Substantia nigra (tissue), 51 donors: ENCODE measurements at places on chromosomes 13 and 19.

DNA sequence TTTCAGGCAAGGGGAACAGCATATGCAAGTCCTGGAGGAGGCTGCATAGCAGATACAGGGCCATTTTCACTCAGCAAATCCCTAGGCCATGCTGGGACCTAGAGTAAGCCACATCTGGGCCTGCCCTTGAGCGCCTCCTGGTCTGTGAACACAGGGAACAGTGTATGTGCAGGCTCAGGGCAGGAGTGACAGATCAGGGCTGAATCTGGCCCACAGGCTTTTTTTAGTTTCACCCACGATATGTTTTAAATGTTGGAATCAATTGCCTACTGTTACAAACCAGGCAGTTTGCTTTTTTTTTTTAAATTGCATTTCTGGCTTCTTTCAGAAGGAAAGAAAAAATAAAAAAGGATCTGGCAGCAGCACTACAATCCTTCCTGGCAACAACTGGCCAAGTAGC, 1.5 kb upstream of the TMEM145 start:
- no peak for DNase-seq

- no peak for DNase-seq
These were observed 11.5 kb downstream of the GPR183 start for GRCh38 chr13:99295488-99296252.

DNA sequence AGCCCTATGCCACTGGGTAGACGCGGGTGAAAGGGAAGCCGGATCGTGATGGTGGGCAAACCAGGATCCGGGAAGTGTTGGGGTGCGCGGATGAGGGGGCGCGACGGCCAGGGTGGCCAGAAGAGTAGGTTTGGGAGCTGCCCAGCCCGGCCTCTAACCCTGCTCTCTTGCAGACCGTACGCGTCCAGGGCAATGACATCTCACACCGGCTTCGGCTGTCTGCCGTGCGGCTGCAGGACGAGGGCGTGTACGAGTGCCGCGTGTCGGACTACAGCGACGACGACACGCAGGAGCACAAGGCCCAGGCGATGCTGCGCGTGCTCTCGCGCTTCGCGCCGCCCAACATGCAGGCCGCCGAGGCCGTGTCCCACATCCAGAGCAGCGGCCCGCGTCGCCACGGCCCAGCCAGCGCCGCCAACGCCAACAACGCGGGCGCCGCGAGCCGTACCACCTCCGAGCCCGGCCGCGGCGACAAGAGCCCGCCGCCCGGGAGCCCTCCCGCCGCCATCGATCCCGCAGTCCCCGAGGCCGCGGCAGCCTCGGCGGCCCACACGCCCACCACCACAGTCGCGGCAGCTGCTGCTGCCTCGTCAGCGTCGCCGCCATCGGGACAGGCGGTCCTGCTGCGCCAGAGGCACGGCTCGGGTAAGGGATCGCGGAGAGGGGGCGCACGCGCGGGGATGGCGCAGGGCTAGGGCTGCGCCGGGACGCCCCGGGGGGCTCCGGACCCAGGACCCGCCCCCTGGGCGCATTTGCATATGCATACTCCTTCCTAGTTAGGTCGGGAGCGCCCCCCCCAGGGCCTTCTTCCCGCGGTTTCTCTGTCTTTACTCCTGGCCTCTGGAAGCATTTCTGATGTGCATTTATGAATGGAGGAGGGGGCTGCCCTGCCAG, 4.1 kb downstream of the VSTM2B start:
- DNase-seq = no peak

DNA sequence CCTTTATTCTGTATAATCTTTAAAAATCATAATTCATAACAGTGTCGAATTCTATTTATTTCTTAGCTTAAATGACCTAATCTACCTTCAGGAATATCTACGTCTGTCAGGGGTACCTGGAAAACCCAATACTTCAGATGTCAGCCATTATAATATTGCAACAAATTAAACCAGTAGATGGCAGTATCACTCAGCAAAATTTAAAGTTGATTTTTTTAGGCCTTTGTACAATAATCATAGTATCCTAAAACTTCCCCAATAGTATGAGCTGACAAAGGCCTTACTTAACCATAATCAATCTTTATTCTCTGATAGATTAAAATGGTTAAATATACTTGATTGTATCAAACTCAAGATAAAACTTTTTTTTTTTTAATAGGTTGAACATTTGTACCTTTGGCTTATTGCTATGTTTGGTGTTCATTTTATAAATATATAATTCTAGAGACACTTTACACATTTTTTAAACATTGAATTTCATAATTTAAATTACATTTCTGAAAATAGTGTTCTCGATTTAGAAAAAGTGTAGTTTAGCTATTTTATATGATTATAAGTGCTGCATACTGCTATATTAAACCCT, 830.2 kb upstream of the SPRY2 start:
- no peak for DNase-seq

DNA sequence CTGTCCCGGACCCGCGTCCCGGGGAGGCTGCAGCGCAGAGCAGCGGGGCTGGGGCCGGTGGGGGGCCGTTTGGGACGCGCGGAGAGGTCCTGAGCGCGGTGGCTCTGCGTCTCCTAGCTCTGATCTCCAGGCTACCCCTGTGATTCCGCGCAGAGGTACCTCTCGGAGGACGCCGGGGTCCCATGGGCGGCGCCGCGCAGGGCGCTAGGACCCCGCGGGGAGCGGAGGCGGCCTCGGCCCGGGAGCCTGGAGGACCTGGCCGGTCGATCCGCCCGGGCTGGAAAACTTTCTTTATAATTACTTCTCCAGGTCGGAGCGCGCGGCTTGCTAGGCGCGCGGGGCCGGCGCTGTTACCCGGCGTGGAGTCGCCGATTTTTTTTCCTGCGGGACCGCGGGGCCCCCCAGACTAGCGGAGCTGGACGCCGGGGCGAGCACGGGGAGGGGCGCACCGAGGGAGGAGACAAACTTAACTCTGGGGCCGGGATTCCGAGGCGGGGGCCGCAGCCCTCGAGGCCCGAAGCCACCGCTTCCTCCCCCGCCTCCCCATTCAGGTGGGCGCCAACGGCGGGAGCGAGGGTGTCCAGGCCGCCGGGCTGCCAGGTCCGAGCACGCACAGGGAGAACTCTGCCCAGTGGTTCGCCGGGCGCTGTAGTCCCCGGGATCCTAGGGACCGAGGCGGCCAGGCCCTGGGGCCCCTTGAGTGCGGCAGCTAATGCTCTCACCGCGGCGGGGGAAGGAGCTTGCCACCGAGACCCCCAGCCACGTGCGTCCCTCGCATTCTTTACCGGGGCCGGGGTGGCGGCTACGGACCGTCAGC, 848 bp upstream of the CEBPA start:
- DNase-seq = no peak

- DNase-seq = no peak
These were observed 351.3 kb downstream of the DACH1 start for GRCh38 chr13:71515744-71516038.

DNA sequence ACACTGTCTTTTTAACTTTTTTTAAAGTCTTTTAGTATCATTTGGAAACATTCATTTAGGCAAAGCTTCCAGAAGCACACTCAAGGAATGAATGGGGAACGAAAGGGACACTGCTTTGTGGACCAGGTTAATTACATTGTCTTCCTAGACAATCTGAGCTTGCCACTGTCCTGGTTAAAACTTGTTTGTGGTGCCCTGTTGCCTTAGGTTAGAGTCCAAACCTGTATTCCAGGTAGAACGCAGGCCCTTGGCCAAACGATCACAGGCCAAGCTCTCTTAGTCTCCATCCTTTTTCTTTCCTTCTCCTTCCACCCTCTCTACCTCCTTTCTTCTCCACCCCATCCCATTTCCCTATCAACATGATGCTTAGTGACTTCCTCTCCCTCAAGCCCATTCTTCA, 66.8 kb downstream of the ERCC5 start:
- DNase-seq = no peak

GRCh38 chr19:6947745-6948144, 60.4 kb downstream of the ADGRE1 start:
- DNase-seq = no peak

GRCh38 chr13:67078062-67078461, 152.1 kb downstream of the PCDH9 start:
- no peak for DNase-seq

- DNase-seq = no peak
These were observed 7.7 kb downstream of the NDUFB7 start for GRCh38 chr19:14563989-14564651.

- no peak for DNase-seq
These were observed 7.3 kb upstream of the F7 start for GRCh38 chr13:113098162-113098732.

- DNase-seq = no peak
These were observed 36.7 kb downstream of the DOCK9 start for GRCh38 chr13:98941126-98941525.

DNA sequence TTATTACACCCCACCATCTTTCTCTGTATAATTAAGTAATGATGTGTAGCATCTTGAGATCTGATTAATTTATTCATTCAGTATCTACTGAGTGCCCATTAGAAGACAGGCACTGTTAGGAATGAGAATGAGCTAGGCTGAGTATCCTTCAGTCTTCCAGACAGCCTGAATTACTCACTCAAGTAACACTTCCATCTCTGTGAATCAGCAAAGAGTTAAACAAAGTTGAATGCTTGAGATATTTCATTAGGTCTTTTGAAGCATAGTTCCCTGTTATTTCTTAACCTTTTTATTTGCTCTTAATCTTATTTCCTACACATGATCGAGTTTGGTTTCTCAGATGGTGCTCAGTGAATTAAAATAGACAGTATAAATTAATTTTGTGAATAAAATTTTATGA, 413.7 kb downstream of the DCT start:
- no peak for DNase-seq

DNA sequence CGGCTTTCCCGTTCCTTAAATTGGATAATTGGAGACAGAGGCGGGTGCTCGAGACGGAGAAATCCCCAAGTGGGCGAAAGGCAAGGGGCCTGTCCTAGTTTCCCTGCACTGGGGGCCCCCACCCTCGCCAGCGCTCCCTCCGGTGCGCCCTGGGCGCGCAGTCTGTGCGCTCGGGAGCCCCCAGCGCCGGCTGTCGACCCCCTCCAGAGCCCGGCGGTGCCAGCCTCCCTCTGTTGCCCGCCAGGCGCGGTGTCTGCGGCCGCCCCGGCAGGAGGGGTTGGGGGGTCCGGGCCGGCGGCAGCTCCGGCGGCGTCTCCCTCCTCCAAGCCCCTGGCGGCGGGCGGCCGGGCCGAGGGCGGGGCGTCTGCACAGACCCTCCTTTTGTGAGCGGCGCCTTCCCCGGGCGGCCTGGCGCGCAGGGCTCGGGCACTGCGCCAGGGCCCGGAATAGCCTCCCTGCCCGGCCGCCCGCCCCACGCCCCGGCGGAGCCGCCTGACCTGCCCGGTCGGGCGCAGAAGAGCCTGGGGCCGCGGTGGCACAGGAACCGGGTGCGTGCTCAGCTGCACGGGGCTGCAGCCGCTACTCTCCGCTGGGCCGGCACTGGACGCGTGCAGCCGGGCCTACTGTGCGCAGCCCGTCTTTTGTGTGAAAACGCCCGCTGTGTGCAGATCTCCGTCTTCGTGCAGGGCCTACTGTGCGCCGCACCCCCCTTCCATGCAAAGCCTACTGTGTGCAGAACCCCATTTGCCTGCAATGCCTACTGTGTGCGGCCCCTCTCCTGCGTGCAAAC, 13.2 kb downstream of the GADD45B start:
- DNase-seq = no peak

DNA sequence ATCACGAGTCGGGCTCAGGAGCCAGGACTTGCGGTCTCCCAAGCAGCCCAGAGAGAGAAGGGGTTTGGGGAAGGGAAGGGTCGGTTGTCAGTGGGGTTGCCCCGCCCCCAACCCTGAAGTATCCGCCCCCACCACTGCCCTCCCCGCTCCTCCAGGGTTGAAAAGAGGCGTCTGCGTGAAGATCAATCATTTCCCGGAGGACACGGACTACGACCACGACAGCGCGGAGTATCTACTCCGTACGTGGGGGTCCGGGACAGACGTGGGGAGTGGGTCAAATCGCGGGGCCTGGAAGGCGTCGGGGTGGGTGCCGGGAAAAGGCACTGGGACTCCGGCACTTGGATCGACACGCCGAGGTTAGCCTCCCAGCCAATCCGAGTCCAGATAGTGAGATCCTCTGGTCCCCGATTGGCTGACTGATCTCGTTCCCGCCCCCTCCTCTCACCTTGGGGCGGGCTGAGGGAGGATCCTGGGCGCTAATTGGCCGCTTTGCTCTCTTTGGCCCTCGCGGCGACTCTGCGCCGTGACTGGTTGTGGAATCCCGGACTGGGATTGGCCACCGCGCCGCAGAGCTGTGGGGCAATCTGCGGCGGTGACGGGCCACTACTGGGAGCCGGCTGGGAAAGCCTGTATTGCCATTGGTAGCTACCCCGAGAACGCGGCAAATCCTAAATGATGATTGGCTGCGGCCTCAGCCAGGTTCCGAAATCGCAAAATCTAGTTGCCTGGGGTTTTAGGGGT, 13.3 kb upstream of the CACNG6 start:
- DNase-seq = peak; percentile 63

GRCh38 chr13:112867301-112867711, 101.7 kb upstream of the MCF2L start:
- no peak for DNase-seq

DNA sequence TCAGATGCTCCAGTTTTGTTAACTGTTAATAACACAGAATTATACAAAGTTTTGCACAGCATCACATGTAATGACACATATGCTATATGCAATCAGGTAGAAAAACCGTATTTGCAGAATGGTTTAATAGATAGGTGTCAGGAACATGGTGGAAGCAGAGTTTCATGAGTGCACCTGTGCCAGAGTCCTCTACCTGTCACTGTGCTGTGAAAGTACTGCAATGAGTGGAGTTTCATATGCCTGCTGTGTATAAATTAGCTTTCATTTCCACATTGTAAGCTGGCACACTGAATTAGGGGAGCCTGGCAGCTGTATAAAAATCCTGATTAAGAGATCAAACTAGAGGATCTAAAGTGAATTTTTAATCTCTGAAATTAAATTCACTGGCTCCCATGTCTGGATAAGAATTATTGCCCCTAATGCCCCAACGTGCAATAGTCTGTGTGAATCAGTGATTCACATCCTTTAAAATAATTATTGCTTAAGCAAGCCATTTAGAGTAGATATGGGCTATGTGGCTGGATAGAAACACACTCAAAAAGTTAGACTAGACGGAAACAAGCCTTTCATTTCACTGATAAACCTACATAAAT, 8.5 kb upstream of the EEF1AKMT1 start:
- DNase-seq = no peak

- DNase-seq = no peak
These were observed 33.6 kb downstream of the KCTD15 start for GRCh38 chr19:33830264-33830663.

GRCh38 chr13:110431425-110432294, 124.6 kb downstream of the COL4A2 start:
- no peak for DNase-seq

DNA sequence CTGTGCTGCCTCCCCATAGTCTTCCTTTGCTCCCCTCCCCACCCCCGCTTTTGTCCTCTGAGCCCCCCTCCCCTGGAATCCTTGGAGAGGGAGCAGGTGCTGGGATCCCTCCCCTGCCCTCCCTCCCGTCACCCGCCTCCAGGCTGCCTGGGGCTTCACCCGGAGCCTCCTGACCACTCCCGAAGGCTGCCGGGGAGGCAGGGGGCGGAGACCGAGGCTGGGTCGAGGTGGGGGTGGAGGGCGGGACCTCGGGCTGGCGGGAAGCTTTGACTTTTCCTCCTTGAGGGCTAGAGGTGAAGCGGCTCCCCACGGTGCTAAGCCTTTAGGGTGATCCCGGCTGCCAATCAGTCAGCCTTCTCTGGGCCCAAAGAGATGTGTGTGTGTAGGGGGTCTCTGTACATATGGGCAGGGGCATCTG, 1.5 kb downstream of the KMT5C start:
- DNase-seq = peak; percentile 35

GRCh38 chr19:5586300-5587070, 18.7 kb upstream of the TINCR start:
- DNase-seq = no peak

- no peak for DNase-seq
These were observed 47.4 kb upstream of the TUBGCP3 start for GRCh38 chr13:112635323-112635722.

- DNase-seq = no peak
These were observed 124.0 kb downstream of the ITGBL1 start for GRCh38 chr13:101576455-101576854.
